Activated naive CD4-positive, alpha-beta T cell treated with anti-CD3 and anti-CD28 coated beads for 36 hours (primary cell): ENCODE measurements at places on chromosomes 3 and 15.

DNA sequence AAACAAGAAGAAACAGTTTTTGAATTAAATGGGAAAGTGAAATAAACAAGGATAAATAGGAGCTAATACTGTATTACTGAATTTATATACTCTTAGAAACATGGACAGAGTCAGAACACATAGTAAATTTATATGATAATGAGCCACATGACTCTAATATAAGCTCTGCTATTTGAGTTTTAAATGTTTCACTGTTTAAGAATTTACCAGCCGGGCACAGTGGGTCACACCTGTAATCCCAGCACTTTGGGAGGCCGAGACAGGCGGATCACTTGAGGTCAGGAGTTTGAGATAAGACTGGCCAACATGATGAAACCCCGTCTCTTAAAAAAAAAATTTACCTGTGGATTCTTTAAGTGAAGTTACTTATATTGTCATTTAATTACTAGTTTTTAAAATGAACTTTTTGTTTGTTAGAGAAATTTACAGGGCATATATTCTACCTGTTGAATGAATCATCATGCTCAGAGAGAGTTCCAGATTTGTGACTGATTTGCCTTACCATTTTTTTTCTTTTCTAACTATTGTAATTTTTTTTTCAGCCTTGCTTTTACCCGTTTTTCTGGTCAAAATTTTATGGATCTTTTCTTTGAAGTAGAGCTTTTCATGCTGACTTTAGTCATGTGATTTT lies 125.7 kb downstream of the TCF12 start:
- no peak for DNase-seq

GRCh38 chr3:138038725-138039462 lies 28.9 kb downstream of the CLDN18 start:
- no peak for DNase-seq

GRCh38 chr3:29972320-29972993 lies 633.9 kb upstream of the TGFBR2 start:
- no peak for DNase-seq

GRCh38 chr15:59360896-59361295 lies 11.8 kb downstream of the MYO1E start:
- DNase-seq = no peak

GRCh38 chr3:187568171-187568570 lies 102.0 kb downstream of the SST start:
- DNase-seq = no peak

- DNase-seq = no peak
These were observed 79.5 kb downstream of the BFSP2 start for GRCh38 chr3:133479401-133479800.

- no peak for DNase-seq
These were observed 224.5 kb downstream of the ZNF385D start for GRCh38 chr3:21526461-21526860.

DNA sequence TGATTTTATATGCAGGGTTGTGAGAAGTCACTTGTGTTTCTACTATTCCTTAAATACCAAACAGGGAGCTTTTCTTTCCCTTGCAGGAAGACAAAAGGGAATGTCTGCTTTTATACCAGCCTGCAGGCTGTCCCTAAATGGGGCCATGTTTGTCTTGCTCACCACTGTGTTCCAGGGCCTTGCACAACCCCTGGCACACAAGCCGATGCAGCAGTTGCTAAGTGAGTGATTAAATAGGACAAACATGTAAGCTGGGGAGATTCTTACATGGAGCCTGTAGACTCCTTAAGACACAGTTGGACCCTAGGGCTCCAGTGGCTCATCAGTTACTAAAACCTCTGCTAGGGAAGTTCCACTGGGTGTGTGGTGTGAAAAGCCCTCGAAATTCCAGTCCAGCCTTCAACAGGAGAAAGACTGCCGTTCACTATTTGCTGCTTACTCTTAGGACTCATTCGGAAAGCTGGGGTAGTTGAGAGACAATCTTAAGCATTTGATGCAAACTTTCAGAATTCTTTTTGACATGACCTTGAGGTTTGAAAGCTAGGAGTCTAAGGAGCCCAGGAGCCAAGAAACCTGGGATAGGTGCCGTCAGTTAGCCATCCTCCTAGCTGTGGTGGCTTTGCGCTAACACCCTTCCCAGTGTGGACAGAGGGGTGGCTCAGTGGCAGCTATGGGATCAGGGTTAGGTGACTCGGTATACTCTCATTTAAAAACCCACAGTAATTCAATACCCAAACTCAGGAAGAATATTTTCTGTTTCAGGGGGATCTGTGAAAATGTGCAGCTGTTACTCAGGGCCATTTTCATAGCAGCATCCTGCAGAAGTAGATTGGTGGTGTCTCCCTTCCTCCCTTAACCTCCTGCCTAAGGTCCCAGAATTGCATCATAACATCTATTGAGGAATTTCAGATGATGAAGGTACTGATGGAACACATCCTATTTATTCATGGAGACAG lies 39.1 kb downstream of the SYNM start:
- DNase-seq = no peak

- DNase-seq = no peak
These were observed 298.3 kb downstream of the MEX3B start for GRCh38 chr15:81747482-81747881.

DNA sequence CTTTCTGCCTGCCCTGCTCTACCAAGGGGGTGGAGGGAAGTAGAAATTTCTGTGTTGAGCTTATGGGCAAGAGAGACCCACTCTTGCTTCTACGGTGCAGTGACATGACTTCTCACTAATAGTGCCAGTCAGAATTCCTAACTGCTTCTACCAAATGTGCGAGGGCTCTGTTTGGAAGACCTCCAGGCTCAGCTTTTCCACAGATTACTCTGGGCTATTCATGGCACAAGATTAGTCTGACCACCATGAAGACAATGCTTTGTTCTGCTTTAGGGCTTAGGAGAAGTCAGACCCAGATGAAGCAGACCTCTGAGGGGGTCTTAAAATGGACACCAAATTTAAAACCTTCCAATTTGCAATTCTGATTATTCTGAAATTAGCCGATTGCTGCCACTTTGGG lies 195.9 kb upstream of the TBC1D5 start:
- no peak for DNase-seq

DNA sequence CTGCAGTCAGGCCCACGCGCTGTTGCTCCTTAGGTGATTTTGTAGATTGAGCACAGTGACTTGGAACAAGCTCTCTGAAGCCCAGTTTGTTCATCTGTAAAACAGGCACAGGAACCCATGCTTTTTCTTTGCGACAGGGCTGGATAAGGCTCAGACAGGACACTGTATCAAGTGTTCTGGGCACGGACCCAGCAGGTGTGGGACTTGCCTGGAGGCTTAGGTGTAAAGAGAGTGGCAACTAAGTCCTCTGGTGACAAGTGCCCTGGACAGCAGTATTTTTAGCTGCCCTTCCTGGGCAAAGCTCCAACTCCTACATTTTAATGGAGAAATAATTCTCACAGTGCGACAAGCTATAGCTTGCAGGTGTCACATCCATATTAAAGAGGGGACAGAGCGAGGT lies 32.2 kb downstream of the CD276 start:
- no peak for DNase-seq

- DNase-seq = peak; percentile 12
These were observed 15.4 kb upstream of the RFC4 start for GRCh38 chr3:186821429-186822387.

- DNase-seq = no peak
These were observed 104.3 kb upstream of the ICE2 start for GRCh38 chr15:60583194-60583593.

GRCh38 chr15:88615303-88616107 lies 5.6 kb upstream of the AEN start:
- DNase-seq = no peak

- peak; percentile 58 for DNase-seq
These were observed 524 bp downstream of the IGF1R start for GRCh38 chr15:98648654-98649471.

- DNase-seq = no peak
These were observed 7.2 kb upstream of the HHLA2 start for GRCh38 chr3:108289159-108289558.

DNA sequence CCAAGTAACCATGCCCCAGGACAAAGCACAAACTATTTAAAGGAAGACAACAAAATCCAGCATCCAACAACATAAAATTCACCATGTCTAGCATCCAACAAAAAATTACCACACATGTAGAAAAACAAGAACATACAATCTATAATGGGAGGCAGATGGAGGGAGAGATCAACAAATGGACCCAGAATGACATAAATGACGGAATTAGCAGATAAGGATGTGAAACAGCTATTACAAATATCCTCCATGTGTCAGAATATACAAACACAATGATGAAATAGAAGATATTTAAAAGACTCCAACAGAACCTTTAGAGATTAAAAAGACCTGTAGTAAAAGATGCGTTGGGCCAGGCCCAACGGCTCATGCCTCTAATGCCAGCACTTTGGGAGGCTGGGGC lies 10.8 kb downstream of the LYSMD4 start:
- DNase-seq = no peak

DNA sequence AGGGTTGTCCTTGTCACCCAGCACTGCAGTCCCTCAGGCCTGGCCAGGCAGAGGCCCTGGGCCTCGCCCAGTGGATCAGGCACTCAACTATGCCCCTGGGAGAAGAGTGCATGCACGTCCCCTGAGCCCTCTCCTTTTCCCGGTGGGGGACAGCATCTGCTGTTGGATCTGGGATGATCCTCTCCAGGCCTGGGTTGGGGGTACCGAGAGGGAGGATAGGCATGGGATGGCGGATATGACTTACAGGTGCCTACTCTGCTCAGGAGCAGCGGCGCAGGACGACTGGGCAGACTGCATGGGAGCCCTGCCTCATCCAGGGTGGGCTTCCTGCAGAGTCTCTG lies 9.0 kb upstream of the APBA2 start:
- DNase-seq = no peak

DNA sequence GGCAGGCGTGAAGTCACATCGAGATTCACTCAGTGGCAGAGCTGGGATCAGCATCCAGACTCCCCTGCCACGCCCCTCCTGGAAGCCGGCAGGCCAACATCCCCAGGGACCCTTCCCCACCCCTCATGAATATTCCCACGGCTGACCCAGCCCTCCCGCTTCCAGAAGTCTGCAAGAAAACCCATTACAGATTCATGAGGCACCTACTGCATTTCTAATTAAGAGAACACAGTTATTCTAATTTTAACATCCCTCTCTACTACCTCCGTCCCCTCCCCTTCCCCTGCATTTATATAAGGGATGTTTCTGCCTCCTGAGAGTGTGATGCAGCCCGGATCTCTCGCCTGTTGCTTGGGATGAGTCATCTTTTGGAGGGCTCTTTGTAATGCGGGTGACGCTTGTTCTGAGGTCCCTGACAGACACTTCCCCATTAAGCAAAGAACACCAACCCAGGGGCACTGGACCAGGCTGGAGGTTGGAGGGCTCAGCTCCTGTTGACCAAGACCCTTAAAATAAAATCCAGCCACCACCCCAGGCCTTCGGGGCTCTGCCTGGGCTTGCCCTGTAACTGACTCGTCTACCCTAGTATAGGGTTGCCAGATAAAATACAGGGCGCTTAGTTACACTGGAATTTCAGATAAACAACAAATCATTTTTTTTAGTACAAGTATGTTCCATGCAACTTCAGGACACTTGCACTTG lies 118.7 kb downstream of the NUP210 start:
- peak; percentile 61 for DNase-seq

GRCh38 chr3:42035816-42036482 lies 55.2 kb upstream of the TRAK1 start:
- DNase-seq = no peak

- DNase-seq = no peak
These were observed 115.0 kb upstream of the LRIG1 start for GRCh38 chr3:66615643-66616301.

- DNase-seq = no peak
These were observed 4.1 kb upstream of the EOMES start for GRCh38 chr3:27726240-27726639.

- DNase-seq = no peak
These were observed 213.6 kb downstream of the SSR3 start for GRCh38 chr3:156341332-156341731.
